Activated CD4-positive, alpha-beta T cell treated with anti-CD3 and anti-CD28 coated beads for 4 hours (primary cell): ENCODE measurements at places on chromosomes 2 and 18.

DNA sequence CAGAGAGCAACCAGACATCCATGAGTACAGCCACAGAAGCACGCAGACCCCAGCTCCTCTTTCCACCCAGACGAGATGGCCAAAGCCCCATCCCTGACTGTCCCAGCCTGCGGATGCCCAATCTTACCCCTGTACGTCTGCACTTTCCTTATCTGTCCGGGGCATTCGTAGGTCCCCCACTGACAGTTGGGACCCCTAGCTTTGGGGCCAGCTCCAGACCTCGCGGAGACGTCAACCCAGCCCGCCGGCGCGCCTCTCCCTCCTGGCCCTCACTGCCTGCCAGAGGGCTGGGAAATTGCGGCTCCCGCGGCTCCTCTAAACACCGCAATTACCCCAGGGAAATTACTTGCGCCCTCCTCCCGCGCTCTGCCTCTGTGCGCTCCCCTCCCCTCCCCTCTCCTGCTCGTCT, 2.3 kb downstream of the ECEL1 start:
- no peak for DNase-seq

DNA sequence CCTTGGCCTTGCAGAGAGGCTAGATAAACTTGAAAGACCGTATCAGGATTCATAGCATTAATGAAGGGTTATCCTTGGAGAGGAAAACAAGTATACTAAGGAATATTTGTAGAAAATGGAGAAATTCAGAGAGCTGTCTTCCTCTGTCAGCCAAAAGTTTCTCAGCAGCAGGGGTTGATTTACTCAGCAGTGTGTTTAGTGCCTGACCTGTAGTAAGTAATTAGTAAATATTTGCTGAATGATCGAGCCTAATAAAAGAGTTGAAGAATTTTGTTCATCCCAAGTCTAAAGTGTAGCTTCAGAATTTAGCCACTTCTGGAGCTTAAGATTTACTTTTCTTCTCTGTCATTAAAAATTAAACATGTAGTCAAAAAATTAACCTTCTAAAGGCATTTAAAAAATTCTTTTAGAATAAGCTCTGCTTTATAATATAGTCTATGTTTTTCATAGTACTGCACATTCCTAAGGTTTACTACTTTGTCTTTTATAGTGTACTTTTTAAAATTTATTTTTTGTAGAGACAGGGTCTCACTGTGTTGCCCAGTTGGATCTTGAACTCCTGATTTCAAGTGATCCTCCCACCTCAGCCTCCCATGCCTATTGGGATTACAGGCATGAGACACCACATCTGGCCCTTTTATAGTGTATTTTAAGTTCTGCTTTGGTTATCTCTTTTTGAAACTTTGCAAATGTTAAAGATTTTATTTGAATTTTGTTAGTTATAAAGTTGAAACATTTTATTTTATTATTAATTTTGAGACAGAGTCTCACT, 138.4 kb upstream of the MYO3B start:
- DNase-seq, result no peak

DNA sequence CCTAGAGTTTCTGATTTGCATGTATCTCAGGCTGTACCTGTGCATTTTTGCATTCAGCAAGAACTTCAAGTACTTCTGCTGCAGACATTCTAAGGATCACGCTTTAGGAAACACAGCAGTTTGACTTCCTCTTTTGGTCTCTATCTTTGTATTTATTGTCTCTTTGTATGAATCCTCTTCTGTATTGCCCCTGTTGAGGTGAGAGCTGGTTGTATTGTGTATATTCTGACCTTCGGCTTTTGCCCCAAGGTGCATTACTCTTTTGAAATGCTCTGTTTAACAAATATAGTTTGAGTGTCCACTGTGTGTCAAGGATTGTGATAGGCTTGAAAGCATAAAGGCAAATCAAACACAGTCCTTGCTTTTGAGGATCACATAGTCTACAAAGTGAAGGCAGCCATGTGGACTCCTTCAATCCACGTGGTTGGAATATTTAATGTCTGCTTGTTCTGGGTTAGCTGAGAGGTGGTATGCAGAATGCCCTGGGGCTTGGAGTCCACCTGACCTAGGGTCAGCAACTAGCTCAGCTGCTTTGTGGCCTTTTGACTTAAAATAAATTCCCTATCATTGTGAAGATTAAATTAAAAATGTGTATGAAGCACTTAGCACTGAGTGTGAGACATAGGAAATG, 108.1 kb downstream of the LYPD6 start:
- DNase-seq, result no peak

- no peak for DNase-seq
Measured at GRCh38 chr2:8860239-8860638, 22.8 kb upstream of the KIDINS220 start.

DNA sequence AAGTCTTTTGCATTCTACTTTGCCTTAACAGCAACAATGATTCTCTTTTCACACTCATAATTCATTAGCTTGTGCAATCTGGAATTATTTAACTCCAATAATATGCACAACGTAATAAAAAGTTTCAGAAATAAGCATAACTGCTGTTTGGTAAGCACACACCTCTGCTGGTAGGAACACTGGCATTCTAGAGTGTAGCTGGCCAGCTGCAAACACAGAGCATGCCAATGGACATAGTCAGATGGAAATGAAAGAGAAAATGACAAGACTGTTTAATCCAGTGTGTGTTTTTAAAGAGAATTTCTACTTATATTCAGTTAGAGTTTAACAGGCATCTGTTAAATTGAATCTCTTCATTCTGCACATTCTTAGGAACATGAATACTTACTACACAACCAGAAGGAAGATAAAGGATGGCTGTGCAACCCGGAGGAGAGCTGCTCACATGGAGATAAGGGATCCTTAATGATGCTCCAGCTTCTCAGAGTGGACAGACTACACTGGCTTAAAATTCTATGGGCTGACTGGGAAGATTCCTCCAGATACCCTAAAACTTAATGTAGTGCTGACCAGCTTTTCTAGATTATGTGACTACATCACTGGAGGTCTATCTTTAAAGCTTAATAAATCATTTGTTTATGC, 94.6 kb upstream of the CHAC2 start:
- DNase-seq, result no peak

DNA sequence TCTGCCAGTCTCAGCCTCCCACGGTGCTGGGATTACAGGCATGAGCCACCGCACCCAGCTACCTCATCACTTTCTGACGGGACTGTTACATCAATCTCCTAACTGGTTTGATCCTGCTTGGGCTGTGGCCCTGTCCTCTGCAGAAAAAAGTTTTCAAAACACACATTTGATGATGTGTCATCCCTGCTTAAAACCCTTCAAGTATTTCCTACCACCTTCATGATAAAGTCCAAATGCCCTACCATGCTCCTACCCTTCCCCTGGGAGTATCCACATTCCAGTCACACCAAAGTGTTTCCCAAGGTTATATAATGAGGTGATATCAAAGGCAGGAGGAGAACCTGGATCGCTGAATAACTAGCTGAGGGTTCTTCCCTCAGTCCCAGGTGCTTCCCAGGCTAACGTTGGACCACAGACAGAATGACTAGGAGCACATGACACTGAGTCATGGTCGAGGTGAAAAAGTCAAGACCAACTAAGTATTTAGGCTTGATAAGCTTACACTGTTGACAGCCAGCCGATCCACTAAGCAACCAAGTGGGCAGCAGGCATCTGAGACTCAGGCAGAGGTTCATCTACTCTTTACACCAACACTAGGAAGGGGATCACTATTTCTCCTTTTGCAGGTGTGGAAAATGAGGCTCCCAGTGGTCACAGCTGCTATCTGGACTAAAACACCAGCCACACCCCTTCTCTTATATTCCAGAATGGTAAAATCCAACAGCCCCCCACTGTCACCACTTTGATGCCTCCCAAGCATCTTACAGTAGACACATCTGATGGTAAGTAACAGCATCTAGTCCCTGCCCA, 31.8 kb downstream of the CYRIA start:
- no peak for DNase-seq

- DNase-seq, result no peak
Measured at GRCh38 chr18:24488824-24489493, 28.5 kb downstream of the HRH4 start.

DNA sequence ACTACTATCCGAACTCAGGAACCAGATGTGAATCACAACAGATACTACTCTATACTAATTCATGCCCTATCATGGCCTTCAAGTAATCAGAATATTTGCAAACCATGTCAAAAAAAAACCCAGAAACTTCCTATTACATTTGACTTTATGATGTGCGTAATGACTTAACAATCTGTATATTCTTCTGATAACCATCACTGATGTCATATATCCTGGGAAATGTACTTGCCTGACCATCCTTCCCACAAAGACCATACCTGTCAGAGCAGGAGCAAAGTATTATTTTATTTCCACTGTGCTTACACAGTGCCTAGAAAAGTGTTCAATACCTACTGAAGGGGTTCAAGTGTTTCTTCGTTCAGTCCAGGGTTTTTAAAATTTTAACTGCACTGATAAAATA, 27.5 kb downstream of the PPP4R1 start:
- no peak for DNase-seq

DNA sequence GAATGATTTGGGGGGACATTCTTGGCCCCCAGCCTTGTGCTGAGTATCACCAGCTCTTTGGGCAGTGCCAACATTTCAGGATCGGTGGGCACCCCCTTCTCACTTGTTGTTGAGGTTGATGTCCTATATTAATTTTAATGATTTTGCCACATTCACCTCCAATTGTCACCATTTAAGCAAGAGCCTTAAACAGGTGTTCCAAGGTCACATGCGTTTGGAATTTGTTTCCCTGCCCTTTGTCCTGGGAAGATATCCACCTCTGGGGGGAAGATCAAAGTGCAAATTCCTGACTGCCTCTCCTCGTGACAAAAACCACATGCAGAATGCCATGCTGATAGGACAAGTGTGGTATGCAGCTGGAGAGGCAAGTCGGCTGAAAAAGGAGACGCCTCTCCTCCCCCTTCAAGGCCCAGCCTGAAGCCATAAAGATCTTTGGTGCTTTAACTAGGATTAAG, 72.5 kb upstream of the ID2 start:
- no peak for DNase-seq

- DNase-seq, result peak; percentile 77
Measured at GRCh38 chr2:26503231-26503880, 25.4 kb upstream of the OTOF start.

DNA sequence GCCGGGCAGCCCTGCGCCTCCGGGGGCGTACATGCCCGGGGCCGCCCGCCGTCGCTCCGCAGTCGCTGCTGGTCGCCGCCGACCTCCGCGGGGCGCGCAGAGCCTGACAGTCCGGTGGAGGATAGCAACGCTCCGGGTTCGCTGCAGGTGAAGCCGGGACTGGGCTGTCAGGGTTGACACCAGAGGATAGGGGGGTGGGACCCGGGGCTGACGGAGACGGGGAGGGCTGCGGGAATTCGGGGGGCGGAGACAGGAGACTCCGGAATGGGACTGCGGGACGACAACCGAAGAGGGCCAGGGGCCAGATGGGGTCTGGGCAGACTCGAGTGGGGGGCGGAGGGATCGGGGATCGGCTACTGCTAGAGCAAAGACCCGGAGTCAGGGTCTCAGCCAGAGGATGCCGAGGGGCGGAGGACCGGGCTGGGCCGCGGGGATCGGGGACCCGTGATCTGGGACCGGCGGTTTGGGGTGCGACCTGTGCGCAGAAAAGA, 403 bp downstream of the TMEM127 start:
- peak; percentile 43 for DNase-seq

DNA sequence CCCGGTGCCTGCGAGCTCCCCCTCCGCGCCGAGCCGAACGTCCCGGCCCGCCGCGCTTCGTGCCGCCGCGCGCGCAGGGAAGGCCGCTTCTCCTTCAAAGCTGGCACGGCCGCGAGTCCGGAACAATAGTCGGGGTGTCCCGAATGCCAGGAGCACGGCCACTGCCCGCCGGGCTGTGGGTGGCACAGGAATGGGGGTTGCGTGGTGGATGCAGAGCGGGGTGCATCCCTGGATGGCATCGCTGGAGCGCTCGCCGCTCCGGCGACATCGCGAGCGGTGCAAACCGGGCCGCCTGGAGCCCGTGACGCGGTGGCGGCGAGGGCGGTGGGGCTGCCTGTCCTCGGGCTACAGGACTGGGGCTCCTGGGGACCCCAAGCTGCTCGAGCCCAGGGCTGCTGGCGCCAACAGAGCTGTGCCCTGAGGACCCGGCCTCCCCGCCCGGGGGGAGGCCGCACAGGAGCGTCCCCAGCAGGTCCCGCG, 1.1 kb upstream of the SATB2 start:
- no peak for DNase-seq

DNA sequence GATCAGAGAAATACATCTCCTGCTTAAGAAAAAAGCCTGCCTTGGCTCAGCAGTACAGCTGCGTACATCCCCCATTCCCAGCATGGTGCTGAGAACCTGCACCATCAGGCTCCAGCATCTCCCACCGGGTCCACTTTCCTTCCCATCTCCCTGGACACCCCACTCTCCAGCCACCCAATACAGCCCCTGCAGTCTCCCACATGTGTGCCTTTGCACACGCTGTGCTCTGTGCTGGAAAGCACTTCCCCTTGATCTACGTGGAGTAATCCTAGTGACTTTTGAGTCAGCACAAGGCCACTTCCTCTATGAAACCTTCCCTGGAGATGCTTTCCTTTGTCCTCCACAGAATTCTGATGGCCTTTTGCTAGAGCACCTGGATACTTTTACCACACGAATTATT, 17.0 kb downstream of the STAT1 start:
- no peak for DNase-seq

DNA sequence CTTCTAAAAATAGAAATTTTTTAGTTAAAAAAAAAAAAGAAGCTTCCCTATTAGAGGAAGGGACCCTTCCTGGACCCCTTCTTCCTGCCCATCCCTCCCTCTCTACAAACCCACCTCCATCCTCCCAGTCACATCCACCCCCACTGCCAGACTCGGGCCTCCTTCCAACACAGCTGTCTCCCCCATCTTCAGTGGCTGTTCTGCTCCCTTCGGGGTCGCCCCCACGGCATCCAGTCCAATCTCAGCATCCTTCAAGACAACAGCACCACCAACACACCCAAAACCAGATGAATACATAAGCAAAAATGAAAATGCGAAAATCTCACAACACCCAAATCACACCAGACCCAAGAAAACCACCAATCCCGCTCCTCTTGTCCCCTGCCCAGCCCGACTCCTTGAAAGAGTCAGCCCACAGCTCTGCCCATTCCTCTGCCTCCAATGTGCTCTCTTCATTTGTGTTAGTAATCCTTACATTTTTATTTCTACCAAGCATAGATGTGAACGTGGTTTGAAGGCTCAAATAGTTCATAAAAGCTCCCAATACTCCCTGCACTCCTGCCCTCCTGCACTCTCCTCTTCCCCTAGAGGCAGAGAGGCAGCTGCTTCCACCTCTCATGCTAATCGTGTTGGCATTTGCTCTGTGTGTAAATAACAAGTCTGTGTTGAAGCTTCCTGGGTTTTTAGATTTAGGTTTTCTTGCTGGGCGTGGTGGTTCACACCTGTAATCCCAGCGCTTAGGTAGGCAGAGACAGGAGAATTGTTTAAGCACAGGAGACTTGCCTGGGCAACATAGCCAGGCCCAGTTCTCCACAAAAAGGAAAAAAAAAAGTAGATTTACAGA, 37.0 kb downstream of the MAL start:
- no peak for DNase-seq

- DNase-seq, result no peak
Measured at GRCh38 chr18:79905389-79905911, 46.0 kb downstream of the SLC66A2 start.
